Anterior cingulate cortex (tissue), 58 donors: ENCODE measurements at places on chromosomes 12 and 14.

- DNase-seq: no peak
Measured at GRCh38 chr14:65704850-65705249, 292.3 kb downstream of the FUT8 start.

DNA sequence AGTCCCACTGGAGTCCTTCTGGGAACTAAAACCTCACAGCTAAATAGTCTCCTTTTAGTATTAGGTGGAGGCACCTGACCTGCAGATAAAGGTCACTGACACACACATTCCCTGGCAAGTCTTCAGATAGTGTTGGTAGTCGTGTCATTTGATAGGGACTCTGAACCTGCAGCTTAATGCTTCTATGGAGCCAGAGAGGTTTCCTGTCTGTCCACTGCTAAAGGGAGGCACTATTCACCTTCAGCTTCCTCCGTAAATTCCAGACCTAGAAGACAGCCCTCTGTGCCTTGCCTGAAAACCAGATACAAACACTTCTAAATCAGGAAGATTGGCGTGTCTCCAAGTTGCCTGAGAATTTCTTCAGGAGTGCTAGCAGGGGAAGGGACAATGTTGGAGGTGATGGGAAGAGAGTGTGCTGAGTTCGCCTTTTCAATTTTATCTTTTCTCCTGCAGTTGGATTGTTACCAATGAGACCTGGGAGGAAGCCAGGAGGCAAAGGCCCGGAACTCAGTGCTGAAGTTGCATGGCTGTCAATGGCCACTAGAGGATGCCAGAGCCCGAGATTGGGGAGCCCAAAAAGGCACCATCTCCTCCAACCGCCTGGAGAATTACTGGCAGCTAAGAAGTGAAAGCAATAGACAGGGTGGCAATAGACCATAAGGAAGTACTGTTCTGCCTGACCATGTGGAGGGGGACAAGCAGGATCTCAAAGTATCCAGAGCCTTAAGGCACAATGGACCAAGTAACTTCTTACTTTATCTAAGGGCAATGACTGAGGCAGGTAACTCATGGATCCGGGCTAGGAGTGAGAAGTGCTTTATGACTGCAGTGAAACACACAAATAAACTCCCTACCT, 81.6 kb upstream of the SCAF11 start:
- DNase-seq: peak; percentile 5

DNA sequence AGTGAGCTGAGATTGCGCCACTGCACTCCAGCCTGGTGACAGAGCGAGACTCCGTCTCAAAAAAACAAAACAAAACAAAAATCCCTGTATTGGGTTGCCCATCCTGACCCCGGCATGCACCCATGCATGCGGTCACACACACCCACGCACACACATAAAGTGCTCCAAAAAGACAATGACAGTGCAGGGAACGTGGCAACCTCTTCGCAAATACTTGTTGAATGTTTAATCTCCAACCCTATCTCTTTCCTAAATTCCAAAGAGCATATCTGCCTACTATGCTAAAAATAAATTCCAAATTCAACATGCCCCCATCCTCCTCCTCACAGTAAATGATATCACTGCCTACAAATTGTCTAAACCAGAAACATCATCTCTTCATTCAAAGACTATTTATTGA, 13.5 kb downstream of the SLC7A7 start:
- DNase-seq: no peak

DNA sequence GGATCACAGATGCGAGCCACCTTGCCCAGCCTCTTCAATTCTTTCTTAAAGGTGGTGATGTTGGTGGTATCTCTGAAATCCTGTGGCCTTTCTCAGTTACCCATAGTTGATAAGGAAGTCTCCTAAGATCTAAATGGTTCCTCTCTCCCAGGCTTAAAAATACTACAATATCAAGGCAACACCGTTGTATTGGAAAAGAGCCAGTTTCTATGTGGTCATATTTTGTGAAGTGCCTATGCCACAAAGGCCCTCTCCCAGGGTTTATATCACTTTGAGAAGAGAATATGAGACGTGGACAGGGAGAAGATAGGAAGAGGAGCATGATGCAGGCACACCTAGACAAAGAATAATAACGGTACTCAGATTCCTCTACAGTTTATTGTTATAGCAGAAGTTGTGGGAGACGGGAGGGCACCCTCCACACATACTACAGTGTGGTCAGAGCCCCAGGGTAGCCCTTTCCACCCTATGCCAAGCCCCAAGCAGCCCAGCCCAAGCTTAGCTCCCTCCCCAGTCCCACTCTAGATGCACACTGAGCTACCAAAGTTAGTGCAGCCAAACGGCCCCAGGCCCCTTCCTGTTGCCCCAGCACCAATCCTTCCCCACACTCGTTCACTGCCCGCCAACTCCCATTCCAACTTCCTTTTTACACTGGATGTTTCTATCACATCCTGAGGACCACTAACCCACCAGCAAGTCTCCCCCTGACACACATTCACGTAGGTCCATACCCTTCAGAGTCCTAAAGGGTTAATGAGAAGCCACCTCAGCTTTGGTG, 8.3 kb downstream of the NDRG2 start:
- DNase-seq: no peak

DNA sequence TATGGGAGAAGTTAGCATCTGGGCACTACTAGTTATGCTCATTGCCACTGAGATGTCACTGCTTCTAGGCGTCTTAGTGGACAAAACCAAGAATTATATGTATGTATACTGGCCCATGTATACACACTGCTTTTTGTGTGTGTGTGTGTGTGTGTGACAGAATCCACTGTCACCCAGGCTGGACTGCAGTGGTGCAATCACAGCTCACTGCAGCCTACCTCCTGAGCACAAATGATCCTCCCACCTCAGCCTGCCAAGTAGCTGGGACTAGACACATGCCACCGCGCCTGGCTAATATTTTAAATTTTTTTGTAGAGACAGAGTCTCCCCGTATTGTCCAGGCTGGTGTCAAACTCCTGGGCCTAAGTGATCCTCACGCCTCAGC, 25.2 kb downstream of the LIMA1 start:
- no peak for DNase-seq

- no peak for DNase-seq
Measured at GRCh38 chr12:93336291-93336741, 41.4 kb upstream of the NUDT4 start.
